ENCODE measurements at places on chromosomes 5 and 9. TPM values are rescaled to one million over a fixed set of nuclear protein-coding genes. Genes with fewer than 3 reads are reported as not detected.

ABCA1 gene
- total RNA-seq: 5.4 TPM

EQTN gene
- not detected for total RNA-seq

UNC5A gene
- total RNA-seq: 0.05 TPM

SPINK13 gene
- total RNA-seq: not detected

IFNA13 gene
- total RNA-seq: not detected

LCN15 gene
- not detected for total RNA-seq

BARHL1 gene
- not detected for total RNA-seq

PCDHAC1 gene
- total RNA-seq: 0.19 TPM

BRINP1 gene
- 1.7 TPM for total RNA-seq

PCDHGA3 gene
- 22.9 TPM for total RNA-seq

PPP3R2 gene
- total RNA-seq: not detected

RNF180 gene
- 13.7 TPM for total RNA-seq

RANBP3L gene
- total RNA-seq: 0.51 TPM

CCDC183 gene
- 1.6 TPM for total RNA-seq

SV2C gene
- total RNA-seq: 0.67 TPM

LYRM7 gene
- 14.5 TPM for total RNA-seq

INSL4 gene
- total RNA-seq: not detected

CCDC187 gene
- total RNA-seq: 0.03 TPM

MTAP gene
- total RNA-seq: 13.0 TPM

OR13J1 gene
- total RNA-seq: not detected

CYLC2 gene
- total RNA-seq: not detected

CDH12 gene
- total RNA-seq: not detected

SEMA5A gene
- total RNA-seq: 75.8 TPM

OTP gene
- not detected for total RNA-seq

TEK gene
- 21.0 TPM for total RNA-seq

RNF208 gene
- total RNA-seq: 22.2 TPM

GMCL2 gene
- total RNA-seq: not detected

Measured in cardiac septum (tissue), 1 donor.